Body of pancreas (tissue), 4 donors: ENCODE measurements at places on chromosomes 6 and 20. TPM values are rescaled to one million over a fixed set of nuclear protein-coding genes. Genes with fewer than 3 reads are reported as not detected.

DNA sequence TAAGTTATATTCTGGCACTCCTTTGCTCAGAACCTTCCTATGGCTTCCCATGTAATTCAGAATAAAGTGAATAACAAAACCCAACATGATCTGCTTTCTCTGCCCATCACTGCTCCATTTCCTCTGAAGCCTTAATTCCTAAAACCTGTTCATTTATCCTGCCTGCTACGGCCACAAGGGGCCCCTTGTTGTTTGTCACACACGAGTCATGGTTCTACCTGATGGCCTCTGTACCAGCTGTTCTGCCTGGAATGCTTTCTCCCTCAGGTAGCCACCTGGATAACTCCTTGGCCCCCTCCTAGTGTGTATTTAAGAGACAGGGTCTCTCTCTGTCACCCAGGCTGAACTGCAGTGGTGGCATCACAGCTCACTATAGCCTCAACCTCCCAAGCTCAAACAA lies 26.8 kb downstream of the ERGIC3 start:
- peak; percentile 59 for DNase-seq
- H3K4me1 ChIP-seq: no peaks in the 10 kb centered on the region
- H3K36me3 ChIP-seq: no peaks in the 10 kb centered on the region
- H3K4me3 ChIP-seq: no peak overlapping the region
- H3K27me3 ChIP-seq: no peaks in the 10 kb centered on the region

DNA sequence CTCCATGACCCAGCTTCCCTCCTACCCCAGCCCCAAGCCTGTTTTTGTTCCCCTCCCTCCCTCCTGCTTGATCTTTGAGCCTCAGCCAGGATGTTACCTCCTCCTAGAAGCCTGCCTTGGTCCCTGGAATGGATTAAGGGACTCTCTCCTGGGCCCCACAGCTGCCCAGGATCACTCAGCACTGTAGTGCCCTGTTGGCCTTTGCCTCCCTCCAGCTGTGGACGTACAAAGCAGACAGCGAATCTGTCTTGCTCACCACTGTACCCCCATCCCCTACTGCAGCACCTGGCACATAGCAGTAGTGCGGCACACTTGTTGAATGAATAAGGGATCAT lies 11.8 kb upstream of the FAM110A start:
- no peak for DNase-seq
- H3K27me3 ChIP-seq: no peaks in the 10 kb centered on the region
- H3K4me3 ChIP-seq: no peak overlapping the region
- no peaks in the 10 kb centered on the region for H3K36me3 ChIP-seq
- H3K27ac ChIP-seq: no peak overlapping the region

DNA sequence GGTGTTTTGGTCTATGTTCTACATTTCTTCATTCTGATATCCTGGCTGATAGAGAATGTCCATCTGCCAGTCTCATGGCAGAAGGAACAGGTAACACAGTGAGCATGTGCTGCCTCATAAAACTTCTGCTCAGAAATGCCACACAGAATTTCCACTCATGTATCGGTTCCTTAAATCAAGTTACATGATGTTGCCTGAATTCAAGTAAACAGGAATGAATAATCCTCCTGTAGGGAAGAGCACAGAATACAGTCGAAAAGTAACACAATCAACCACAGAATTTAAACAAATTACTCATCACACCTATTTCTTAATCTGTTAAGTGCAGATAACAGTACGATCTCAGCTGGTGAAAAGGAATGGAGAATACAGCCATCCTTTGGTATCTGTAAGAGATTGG lies 74.7 kb downstream of the FAM217A start:
- no peak overlapping the region for H3K27ac ChIP-seq
- H3K4me1 ChIP-seq: peaks cover 13% of the 10 kb centered on the region
- no peak for DNase-seq
- H3K4me3 ChIP-seq: no peak overlapping the region
- no peaks in the 10 kb centered on the region for H3K27me3 ChIP-seq

DNA sequence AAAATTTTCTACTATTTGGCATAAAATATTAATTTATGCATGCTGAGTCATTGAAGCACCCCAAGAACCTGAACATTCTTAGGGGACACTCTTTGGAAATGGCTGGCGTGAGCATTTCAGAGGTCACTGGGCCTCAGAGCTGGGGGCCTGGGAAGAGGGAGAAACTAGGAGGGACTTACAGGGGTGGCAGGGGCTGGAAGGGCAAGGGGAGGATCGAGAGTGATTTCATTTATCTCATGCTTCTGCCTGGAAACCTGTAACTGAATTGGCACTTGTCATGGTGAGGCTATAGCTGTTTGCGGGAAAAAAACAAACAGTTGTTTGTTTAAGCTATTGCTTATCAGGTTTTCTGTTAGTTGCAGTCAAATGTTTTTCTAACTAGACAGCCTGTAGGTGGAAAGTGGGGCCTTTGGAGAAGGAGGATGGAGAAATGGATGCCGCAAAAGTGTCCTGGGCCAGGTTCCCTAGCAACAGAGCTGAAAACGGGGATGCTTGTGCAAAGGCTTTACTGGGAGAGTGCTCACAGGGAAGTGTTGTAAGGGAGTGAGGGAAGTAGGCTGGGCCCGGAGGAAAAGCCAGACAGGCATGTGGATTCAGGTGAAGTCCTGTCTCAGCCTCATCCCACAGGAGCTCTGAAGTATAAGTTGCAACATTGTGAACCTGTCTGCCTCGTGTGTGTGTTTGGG lies 36.4 kb upstream of the KAT14 start:
- peaks cover 7% of the 10 kb centered on the region for H3K4me1 ChIP-seq
- no peak overlapping the region for H3K4me3 ChIP-seq
- no peaks in the 10 kb centered on the region for H3K36me3 ChIP-seq
- no peaks in the 10 kb centered on the region for H3K27me3 ChIP-seq

DNA sequence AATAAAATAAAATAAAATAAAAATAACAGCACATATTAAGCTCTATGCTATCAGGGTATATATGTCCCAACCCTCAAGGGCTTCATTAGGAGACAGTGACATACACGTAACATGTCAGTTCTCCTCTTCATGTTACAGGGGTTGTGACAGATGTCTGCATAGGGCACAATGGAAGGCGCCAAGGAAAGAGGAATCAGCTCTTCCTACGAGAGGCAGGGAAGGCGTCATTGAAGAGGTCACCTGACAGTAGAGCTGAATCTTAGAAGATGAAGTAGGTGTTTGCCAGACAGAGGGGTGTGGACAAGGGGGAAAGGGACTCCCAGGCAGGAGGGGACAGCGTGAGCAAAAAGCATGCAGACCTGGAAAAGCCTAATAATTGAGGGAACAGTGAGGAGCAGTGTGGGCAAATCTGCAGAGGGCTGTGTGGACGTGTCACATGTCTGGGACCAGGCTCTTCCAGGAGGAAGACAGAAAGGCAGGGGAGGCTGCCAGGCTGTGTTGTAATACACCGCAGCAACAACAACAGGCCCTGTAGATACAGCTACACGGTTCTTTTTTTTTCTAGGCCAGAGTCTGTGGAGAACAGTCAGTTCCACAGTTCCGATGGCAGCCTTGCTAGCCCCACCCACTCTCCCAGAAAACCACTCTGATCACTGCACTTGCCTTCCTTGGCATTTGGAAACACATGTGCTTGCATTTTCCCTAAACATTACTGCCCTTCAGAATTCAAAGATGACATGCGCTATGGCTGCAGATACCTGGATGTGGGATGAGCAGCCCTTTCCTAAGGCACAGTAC lies 2.5 kb upstream of the FKBP5 start:
- no peaks in the 10 kb centered on the region for H3K27me3 ChIP-seq
- DNase-seq: peak; percentile 89
- H3K4me3 ChIP-seq: no peak overlapping the region
- peak overlapping the region; percentile 79 for H3K27ac ChIP-seq

- H3K4me3 ChIP-seq: no peak overlapping the region
- no peak for DNase-seq
- no peaks in the 10 kb centered on the region for H3K27me3 ChIP-seq
- peaks cover 5% of the 10 kb centered on the region for H3K4me1 ChIP-seq
- no peaks in the 10 kb centered on the region for H3K36me3 ChIP-seq
Observed at GRCh38 chr20:49571553-49571835, 3.6 kb upstream of the PTGIS start.

GRCh38 chr6:79261666-79262065 lies 27.2 kb upstream of the HMGN3 start:
- no peaks in the 10 kb centered on the region for H3K36me3 ChIP-seq
- no peak overlapping the region for H3K4me3 ChIP-seq
- no peaks in the 10 kb centered on the region for H3K4me1 ChIP-seq
- no peak overlapping the region for H3K27ac ChIP-seq
- no peak for DNase-seq

- peak overlapping the region; percentile 52 for H3K27ac ChIP-seq
- H3K27me3 ChIP-seq: no peaks in the 10 kb centered on the region
Observed at GRCh38 chr6:158002951-158003853, 21.5 kb downstream of the SYNJ2 start.

- H3K27me3 ChIP-seq: peaks cover 23% of the 10 kb centered on the region
- H3K4me3 ChIP-seq: no peak overlapping the region
Observed at GRCh38 chr20:57259121-57259937, 7.1 kb downstream of the BMP7 start.

GRCh38 chr20:15033269-15033668 lies 695.9 kb upstream of the FLRT3 start:
- H3K4me3 ChIP-seq: no peak overlapping the region
- no peaks in the 10 kb centered on the region for H3K4me1 ChIP-seq
- H3K36me3 ChIP-seq: no peaks in the 10 kb centered on the region

DNA sequence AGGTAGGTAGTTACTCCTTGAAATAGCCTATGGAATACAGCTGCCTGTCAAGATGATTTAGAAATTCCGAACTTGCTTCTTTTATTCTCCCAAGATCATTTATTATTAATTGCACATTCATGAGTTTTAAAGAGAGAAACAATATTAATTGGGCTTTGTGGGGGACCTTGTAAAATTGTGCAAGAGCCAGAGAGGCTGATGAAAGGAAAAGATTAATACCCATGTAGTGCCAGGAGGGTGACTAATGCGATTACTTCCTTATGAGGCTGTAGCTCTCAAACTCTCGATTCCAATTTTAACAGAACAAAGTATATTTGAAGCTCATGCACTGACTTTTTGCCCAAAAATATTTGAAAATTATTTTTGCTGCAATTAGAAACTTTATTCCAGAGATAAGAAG lies 423.8 kb upstream of the ID4 start:
- no peaks in the 10 kb centered on the region for H3K27me3 ChIP-seq
- peak; percentile 37 for DNase-seq
- no peak overlapping the region for H3K4me3 ChIP-seq
- H3K27ac ChIP-seq: peak overlapping the region; percentile 33
- H3K36me3 ChIP-seq: no peaks in the 10 kb centered on the region

DNA sequence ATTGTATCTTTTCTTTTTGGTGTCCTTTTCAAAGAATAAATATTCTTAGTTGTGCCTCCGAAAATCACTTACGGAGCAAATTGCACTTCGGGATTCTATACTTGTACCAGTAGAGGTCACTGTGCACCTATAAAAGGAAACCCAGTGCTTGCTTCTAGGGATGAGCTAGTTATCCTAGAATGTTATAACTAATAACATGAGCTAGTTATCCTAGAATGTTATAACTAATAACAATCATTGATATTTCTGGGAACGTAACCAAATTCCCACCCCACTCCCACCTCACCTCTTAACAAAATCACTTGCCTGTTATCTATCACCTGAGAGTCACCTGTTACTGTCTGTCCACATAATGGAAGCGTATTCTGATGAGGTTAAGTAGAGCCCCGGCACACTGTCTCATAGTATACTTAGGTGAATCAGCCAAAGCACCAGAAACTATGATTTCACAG lies 126.9 kb upstream of the TIAM2 start:
- no peaks in the 10 kb centered on the region for H3K27me3 ChIP-seq
- H3K27ac ChIP-seq: no peak overlapping the region
- no peak for DNase-seq
- H3K4me1 ChIP-seq: peaks cover 12% of the 10 kb centered on the region
- H3K36me3 ChIP-seq: no peaks in the 10 kb centered on the region

GRCh38 chr6:14953836-14954235 lies 292.0 kb upstream of the JARID2 start:
- H3K36me3 ChIP-seq: no peaks in the 10 kb centered on the region
- no peak overlapping the region for H3K4me3 ChIP-seq
- no peaks in the 10 kb centered on the region for H3K4me1 ChIP-seq

DNA sequence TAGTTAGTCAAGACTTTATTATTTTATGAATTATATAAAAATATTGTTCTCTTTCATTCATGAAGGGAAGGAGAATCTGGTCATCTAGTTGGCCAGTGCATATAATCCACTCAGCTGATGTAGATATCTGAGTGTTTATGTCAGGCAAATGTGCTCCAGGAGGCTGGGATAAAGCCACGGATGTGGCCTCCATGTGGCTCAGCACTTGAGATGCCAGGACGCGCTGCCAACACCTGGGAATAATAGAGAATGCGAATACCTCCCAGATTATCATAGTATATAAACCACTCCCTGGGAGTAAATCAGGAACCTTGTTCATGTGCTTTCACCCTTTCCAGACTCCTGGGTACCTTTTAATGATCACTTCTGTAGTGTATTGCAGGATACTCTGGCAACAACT lies 1006.0 kb downstream of the KIF16B start:
- no peak overlapping the region for H3K27ac ChIP-seq
- H3K4me1 ChIP-seq: no peaks in the 10 kb centered on the region
- H3K36me3 ChIP-seq: no peaks in the 10 kb centered on the region
- no peak overlapping the region for H3K4me3 ChIP-seq
- no peaks in the 10 kb centered on the region for H3K27me3 ChIP-seq

GRCh38 chr6:65924411-65924810 lies 217.4 kb upstream of the EYS start:
- H3K36me3 ChIP-seq: no peaks in the 10 kb centered on the region
- no peak overlapping the region for H3K27ac ChIP-seq
- no peak for DNase-seq
- no peak overlapping the region for H3K4me3 ChIP-seq
- H3K4me1 ChIP-seq: no peaks in the 10 kb centered on the region
- H3K27me3 ChIP-seq: no peaks in the 10 kb centered on the region

DNA sequence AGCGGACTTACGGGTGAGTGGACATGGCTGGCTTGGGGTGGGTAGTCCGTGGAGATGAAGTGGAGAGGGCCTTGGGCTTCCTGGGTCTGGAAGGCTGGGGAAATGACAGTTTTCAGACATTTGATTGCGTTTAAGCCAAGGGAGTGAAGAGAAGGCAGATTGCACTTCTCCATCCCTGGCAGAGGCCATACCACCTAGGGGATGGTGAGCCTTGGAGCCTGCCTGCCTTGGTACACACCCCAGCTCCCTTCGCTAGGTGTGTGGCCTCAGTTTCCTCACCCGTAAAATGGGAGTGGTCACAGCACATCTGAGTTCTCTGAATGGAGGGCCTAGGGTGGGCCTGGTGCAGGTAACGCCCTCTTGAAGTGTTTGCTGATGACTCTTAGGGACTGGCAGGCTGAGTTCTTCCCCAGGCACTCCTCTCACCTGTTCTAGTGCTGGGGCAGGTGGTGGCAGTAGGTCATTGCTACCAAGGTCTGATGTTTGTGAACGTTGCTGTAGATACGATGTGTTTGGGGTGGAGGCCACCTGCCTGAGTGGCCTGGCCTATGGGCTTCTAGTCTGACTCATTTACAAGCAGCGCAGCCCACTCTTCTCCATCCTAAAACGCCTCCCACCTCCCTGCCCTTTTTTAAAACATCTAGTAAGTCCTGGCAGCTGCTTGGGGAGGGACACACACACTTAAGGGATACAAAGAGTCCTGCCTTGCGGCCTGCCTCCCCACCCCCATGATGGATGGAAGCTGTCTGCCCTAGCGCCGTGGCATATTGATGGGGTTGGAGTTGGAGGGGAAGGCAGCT lies 2.3 kb downstream of the RBM38 start:
- H3K27ac ChIP-seq: no peak overlapping the region
- no peaks in the 10 kb centered on the region for H3K27me3 ChIP-seq
- H3K4me3 ChIP-seq: no peak overlapping the region
- no peak for DNase-seq

MLN gene
- total RNA-seq: not detected

SLC35F1 gene
- under 0.01 TPM for total RNA-seq

LY6G5B gene
- 8.3 TPM for total RNA-seq

CDSN gene
- total RNA-seq: not detected

C6orf141 gene
- total RNA-seq: 11.4 TPM

KCNK16 gene
- total RNA-seq: 2.9 TPM

MTCH1 gene
- total RNA-seq: 198 TPM
